ENCODE measurements at places on chromosomes 13 and 19. TPM values are rescaled to one million over a fixed set of nuclear protein-coding genes. Genes with fewer than 3 reads are reported as not detected.

DNA sequence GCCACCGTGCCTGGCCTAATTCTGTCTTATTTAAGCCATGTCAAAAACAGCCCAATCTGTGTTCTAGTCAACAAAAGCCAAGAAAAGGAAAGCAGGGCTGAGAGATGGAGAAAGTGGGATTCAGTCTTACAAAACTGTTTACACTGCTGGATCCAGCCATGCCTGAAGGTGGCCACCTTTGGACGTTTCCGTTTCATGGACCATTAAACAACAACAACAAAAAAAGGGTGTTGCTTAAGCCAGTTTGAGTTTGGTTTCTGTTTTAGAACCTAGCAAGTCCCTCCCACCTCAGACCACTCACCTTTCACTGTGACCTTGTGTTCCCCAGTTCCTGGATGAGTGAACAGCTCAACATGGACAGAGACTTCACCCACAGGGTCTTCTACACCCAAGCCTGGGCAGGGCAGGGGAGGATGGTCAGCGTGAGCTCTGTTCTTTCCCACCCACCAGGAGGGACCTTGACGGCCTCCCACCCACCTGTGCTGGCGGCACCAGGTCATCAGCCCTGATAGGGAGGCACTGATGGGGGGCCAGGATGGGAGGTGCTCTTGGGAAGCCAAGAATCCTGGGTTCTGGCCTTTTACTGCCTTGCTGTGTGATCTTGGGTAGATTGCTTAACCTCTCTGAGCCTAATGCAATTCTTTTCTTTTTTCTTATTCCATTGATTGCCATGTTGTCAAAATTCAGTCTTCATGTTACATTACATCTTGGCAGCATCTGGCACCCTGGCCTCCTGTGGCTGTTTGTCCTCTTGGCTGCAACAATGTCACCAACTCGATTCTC is 56.2 kb downstream of the COLGALT1 start:
- no peaks in the 10 kb centered on the region for H3K27me3 ChIP-seq
- no peak overlapping the region for H3K4me3 ChIP-seq
- no peaks in the 10 kb centered on the region for H3K4me1 ChIP-seq
- DNase-seq: no peak
- no peaks in the 10 kb centered on the region for H3K36me3 ChIP-seq
- no peak overlapping the region for H3K27ac ChIP-seq

- H3K27me3 ChIP-seq: no peaks in the 10 kb centered on the region
- no peaks in the 10 kb centered on the region for H3K36me3 ChIP-seq
- H3K4me3 ChIP-seq: no peak overlapping the region
- peak overlapping the region; percentile 87 for H3K27ac ChIP-seq
- peaks cover 2% of the 10 kb centered on the region for H3K4me1 ChIP-seq
Measured at GRCh38 chr13:102012299-102013293, 389.3 kb downstream of the FGF14 start.

Gene ZNF229
- polyA plus RNA-seq: 1.6 TPM

DNA sequence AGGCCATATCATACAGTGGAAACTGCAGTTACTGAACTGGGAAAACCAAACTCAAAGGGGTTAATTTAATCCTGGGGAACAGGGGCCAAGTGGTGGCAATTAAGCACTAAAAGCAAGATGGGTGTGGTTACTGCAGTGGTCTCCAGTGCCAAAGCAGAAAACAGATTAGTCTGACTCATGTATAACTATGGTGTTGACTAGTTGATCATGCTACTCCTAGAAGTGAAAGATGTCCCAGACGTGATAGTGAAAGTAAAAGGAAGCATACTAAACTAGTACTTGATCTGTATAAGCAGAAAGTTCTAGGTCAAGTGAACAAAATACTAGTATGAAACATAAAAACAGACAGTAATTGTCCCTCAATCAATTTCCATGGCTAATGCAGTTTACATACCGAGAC is 360.0 kb upstream of the SLITRK5 start:
- H3K36me3 ChIP-seq: no peaks in the 10 kb centered on the region
- H3K27me3 ChIP-seq: no peaks in the 10 kb centered on the region
- H3K4me1 ChIP-seq: no peaks in the 10 kb centered on the region
- no peak overlapping the region for H3K27ac ChIP-seq
- H3K4me3 ChIP-seq: no peak overlapping the region

- H3K4me1 ChIP-seq: no peaks in the 10 kb centered on the region
- no peak overlapping the region for H3K27ac ChIP-seq
- no peak overlapping the region for H3K4me3 ChIP-seq
- DNase-seq: no peak
Measured at GRCh38 chr13:39254601-39255000, 216.3 kb downstream of the NHLRC3 start.

GRCh38 chr13:43133792-43134191 is 110.4 kb downstream of the DNAJC15 start:
- no peaks in the 10 kb centered on the region for H3K27me3 ChIP-seq
- DNase-seq: no peak
- no peak overlapping the region for H3K27ac ChIP-seq
- H3K36me3 ChIP-seq: no peaks in the 10 kb centered on the region
- no peaks in the 10 kb centered on the region for H3K4me1 ChIP-seq
- no peak overlapping the region for H3K4me3 ChIP-seq

Gene ZSCAN1
- polyA plus RNA-seq: 0.23 TPM

DNA sequence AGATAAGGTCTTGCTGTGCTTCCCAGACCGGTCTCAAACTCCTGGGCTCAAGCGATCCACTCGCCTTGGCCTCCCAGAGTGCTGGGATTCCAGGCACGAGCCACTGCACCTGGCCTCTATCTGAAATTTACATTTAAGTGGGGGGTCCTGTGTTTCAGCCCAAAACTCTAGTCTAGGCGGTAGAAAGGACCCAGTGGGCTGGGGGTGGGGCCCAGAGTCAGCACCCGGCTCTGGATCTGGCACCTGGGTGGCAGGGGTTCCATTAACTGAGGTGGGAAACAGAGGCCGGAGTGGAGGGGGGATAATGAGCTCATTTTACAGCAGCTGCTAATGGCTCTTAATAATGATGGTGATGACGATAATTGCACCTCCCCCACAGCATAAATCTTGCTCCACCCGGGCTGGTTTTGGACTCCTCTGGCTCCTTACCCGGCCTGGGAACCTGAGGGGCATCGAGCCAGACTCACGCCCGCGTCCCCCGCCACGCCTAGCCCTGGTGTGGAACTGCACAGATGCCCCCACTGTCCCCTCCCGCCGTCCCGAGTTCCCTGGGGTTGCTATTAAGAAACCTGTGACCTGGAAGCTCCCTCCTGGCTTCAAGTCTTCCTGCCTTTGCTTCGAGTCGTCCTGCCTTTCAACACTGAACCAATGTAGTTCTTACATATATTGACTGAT is 17.8 kb upstream of the KLF2 start:
- H3K36me3 ChIP-seq: no peaks in the 10 kb centered on the region
- no peak overlapping the region for H3K4me3 ChIP-seq
- no peaks in the 10 kb centered on the region for H3K27me3 ChIP-seq
- no peak for DNase-seq

- no peak overlapping the region for H3K4me3 ChIP-seq
- DNase-seq: no peak
- no peaks in the 10 kb centered on the region for H3K4me1 ChIP-seq
Measured at GRCh38 chr19:50457300-50457699, 19.0 kb upstream of the EMC10 start.

Gene S1PR4
- 0.50 TPM for polyA plus RNA-seq

DNA sequence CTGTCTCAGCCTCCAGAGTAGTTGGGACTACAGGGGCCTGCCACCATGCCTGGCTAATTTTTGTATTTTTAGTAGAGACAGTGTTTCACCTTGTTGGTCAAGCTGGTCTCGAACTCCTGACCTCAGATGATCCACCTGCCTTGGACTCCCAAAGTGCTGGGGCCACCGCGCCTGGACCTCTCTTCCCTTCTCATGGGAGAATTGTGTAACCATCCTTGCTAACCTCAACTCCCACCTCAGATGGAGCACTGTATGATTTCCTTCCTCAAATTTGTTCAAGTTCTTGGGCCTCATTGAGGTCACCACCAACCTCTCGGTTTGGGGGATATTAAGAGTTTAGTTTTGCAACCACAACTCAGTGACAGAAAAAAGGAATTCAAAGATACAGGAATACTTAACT is 10.7 kb downstream of the LILRA5 start:
- peaks cover 1% of the 10 kb centered on the region for H3K27me3 ChIP-seq
- DNase-seq: no peak
- H3K4me3 ChIP-seq: no peak overlapping the region

DNA sequence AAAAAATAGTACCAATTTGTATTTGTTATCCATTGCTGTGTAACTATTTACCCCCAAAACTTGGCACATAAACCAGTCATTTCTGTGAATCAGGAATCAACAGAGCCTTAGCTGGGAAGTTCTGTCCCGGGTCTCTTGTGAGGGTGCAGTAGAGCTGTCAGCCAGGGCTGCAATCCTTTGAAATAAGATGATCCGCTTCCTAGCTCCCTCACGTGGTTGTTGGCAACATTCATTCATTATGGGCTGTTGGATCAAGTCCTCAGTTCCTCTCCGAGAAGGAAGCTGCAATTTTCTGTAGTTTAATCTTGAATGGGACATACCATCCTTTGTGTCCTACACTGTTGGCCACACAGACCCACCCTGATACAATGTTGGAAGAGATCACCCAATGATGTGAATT is 277.2 kb downstream of the SUCLA2 start:
- no peaks in the 10 kb centered on the region for H3K4me1 ChIP-seq
- H3K27me3 ChIP-seq: no peaks in the 10 kb centered on the region
- H3K4me3 ChIP-seq: no peak overlapping the region
- no peak overlapping the region for H3K27ac ChIP-seq
- DNase-seq: no peak

DNA sequence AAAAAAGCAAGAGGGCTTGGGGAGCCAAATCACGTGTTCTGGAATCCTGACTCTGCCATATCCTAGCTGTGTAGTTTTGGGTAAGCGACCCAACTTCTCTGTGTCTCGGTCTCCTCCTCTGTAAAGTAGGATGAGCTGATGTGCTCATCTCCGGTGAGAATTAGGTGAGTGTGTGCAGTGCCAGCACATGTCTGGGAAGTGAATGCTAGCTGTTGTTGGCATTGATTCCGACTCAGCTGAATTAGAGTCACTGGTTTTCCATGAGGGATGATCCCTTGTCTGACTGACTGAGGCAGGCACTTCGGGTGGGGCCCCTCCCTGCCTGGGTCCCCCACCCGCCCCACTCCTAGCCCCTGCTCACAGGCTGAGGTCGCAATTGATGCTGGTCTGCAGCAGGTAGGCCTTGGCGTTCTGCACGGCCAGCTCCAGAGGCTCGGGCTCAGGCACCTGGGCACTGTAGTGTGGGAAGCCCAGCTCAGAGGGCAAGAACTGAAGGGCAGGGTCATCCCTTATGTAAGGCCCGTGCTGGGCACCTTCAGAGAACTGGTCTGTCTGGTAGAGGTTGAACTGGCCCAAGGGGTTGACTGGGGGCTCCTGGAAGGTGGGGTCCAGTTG is 835 bp downstream of the RSPH6A start:
- H3K4me3 ChIP-seq: no peak overlapping the region
- no peak overlapping the region for H3K27ac ChIP-seq
- no peak for DNase-seq
- no peaks in the 10 kb centered on the region for H3K36me3 ChIP-seq
- H3K4me1 ChIP-seq: no peaks in the 10 kb centered on the region
- H3K27me3 ChIP-seq: no peaks in the 10 kb centered on the region

- no peak overlapping the region for H3K4me3 ChIP-seq
- H3K4me1 ChIP-seq: no peaks in the 10 kb centered on the region
- H3K36me3 ChIP-seq: no peaks in the 10 kb centered on the region
- no peaks in the 10 kb centered on the region for H3K27me3 ChIP-seq
- DNase-seq: no peak
- H3K27ac ChIP-seq: no peak overlapping the region
Measured at GRCh38 chr13:42392716-42393572, 121.0 kb downstream of the AKAP11 start.

DNA sequence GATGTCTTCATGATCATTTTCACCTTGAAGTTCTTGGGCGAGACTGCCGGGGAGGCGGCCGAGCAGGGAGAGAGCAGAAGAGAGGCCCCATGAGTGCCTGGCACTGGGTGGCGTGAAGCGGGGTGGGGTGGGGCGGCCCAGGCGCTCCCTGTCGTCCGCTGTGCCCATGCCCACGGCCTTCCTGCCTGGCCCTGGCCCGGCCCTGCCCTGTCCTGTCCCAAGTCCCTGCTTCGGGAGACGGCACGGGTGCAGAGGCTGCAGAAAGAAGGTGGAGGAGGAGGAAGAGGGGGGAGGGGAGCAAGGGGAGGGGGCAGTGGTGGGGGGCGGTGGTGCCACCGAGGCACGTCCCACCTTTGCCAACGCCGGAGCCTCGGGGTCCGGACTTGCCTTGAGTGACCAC is 118.4 kb downstream of the PTPRS start:
- no peak overlapping the region for H3K4me3 ChIP-seq
- no peaks in the 10 kb centered on the region for H3K4me1 ChIP-seq
- no peak overlapping the region for H3K27ac ChIP-seq
- DNase-seq: no peak
- H3K36me3 ChIP-seq: no peaks in the 10 kb centered on the region
- H3K27me3 ChIP-seq: no peaks in the 10 kb centered on the region

GRCh38 chr13:60051754-60052285 is 111.9 kb downstream of the DIAPH3 start:
- no peaks in the 10 kb centered on the region for H3K4me1 ChIP-seq
- H3K27me3 ChIP-seq: no peaks in the 10 kb centered on the region
- H3K27ac ChIP-seq: no peak overlapping the region
- H3K36me3 ChIP-seq: no peaks in the 10 kb centered on the region
- no peak for DNase-seq

DNA sequence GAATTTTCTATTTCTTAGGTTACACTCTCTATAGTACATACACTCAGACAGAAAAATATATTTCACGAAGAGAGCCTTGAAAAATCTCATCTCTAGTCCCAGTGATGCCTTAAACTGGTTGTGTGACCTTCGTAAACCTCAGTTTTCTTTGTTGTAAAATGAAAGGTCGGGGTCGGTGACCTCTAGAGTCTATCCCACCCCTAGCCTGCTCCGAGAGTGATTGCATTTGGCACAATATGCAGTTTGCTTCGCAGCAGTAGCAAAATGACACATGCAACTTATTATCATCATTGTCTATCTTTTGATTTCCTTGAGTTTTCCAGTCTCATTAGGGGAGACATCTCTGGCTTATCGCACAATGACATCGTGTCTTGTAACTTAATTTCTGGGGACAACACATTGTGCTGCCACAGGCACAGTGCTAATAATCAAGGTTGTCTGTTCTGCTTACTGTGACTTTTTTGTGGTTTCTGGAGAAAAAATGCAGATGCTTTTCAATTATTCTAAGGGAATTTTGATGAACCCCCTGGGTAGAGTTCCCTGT is 115.0 kb downstream of the GGACT start:
- DNase-seq: no peak
- H3K4me1 ChIP-seq: no peaks in the 10 kb centered on the region
- H3K4me3 ChIP-seq: no peak overlapping the region
- H3K27me3 ChIP-seq: no peaks in the 10 kb centered on the region
- H3K27ac ChIP-seq: no peak overlapping the region

DNA sequence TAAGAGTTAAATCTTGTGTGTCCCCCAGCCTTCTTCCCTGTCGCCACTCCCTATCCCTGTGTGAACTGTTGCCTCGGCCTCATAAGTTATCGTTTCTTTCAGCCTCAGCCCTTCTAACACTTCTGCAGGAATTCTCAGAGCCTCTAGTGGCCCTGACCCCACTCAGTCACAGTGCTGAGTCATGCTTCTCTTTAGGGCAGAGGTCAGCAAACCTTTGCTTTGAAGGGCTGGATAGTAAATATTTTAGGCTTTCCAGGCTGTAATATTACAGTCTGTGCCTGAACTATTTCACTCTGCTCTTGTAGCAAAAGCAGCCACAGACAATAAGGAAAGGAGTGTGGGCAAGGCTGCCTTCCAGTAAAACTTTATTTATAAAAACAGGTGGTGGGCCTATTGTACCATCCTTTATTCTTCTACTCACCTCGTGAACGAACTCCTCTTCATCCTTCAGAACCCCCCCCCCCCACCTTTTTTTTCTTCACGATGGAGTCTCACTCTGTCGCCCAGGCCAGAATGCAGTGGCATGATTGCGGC is 22.1 kb downstream of the MYO9B start:
- H3K27ac ChIP-seq: no peak overlapping the region
- H3K27me3 ChIP-seq: no peaks in the 10 kb centered on the region
- H3K36me3 ChIP-seq: peaks cover 2% of the 10 kb centered on the region
- no peak overlapping the region for H3K4me3 ChIP-seq
- no peak for DNase-seq

Gene LENG8
- 336 TPM for polyA plus RNA-seq
